ENCODE measurements at places on chromosomes 4 and X.

- DNase-seq: no peak
Measured at GRCh38 chr4:173571620-173572019, 41.6 kb upstream of the HAND2 start.

- peak; percentile 5 for DNase-seq
Measured at GRCh38 chrX:24229400-24229879, 79.9 kb downstream of the ZFX start.

GRCh38 chr4:127995776-127996175 is 30.6 kb downstream of the ABHD18 start:
- no peak for DNase-seq

DNA sequence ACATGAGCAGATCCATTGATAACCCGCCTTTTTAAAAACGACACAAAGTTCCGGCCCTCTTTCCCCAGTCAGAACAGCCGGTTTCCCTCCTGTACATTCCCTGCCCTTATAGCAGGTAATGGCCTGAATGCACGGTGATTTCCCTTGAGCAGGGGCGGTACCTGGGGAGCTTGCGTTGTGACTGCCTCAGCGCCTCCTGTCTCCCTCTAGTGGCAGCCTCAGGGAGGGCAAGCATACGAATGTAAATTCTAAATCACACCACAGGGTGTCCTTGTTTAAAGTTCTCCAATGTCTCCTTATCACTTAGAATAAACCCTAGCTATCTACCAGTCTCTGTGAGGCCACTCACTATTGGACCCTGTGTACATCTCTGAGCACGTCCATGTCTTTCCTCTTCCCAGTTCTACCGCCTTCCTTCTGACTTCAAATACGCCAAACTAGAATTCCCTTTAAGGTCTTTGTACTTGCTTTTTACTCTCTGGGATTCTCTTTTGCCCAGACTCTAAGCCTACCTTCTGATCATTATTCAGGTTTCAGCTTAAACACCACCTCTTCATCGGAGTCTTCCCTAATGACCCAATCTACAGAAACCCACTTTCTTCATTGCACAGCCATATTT is 18.4 kb upstream of the LDB2 start:
- DNase-seq: peak; percentile 52
